ENCODE measurements at places on chromosomes 4 and X. TPM values are rescaled to one million over a fixed set of nuclear protein-coding genes. Genes with fewer than 3 reads are reported as not detected.
A peak's percentile ranks its signal among the peaks of the same experiment; 100 is the strongest.

DNA sequence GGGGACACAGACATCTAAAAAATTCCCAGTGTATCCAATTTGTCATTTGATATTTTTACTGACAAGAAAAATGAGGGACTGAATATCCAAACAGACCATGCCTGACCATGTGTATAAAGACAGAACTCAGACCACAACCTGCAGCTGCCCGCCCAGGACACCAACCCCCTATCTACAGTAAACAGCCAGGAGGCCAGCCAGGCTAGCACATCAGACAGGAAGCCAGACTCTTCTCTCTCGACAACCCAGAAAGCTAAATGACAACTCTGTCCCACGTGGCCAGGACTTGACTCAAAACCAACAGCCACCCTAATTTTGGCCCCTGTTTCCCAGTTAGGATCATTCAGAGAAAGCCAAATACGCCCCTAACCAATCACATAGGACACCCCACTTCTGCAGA lies 15.1 kb downstream of the AFAP1 start:
- DNase-seq, result peak; percentile 79

Gene PHEX
- 0.13 TPM for total RNA-seq

DNA sequence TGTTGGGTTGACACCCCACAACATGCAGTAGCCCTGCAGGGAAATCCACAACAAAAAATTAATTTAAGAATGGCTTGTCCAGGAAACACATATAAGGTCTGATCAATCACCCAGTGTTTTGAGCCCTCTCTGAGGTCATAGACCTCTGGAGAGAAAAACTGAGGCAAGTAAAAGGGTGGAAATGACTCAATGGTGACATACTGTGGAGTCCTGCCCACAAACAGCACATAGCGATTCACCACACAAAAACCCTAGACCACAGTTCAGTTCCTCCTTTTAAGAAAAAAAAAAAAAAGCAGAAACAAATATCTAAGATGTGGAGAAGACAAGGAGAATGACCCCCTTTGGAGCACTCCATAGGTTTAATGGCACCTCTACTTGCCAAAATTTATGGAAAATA lies 2691.0 kb downstream of the PCDH7 start:
- no peak for DNase-seq

DNA sequence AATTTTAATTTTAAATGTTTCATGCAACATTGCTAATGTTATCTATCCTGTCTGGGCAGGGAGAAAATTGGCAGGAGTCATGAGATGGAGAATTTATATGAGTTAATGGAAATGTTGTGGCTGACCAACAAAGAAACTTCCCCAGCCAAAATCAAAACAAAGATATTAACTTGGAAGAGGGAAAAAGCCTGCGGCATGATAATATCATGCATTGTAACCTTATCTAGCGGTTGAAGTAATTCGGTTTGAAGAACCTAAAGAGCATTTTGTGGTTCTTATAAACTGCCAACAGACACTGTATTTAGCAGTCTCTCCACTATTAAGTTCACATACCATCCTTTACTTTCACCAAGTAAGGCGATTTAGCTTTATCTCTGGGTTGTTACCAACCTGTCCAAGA lies 42.3 kb downstream of the DKK2 start:
- DNase-seq, result no peak

Gene STARD8
- 3.4 TPM for total RNA-seq

GRCh38 chr4:42320822-42321388 lies 76.4 kb upstream of the SHISA3 start:
- no peak for DNase-seq

Gene PLK4
- total RNA-seq, result 2.1 TPM

DNA sequence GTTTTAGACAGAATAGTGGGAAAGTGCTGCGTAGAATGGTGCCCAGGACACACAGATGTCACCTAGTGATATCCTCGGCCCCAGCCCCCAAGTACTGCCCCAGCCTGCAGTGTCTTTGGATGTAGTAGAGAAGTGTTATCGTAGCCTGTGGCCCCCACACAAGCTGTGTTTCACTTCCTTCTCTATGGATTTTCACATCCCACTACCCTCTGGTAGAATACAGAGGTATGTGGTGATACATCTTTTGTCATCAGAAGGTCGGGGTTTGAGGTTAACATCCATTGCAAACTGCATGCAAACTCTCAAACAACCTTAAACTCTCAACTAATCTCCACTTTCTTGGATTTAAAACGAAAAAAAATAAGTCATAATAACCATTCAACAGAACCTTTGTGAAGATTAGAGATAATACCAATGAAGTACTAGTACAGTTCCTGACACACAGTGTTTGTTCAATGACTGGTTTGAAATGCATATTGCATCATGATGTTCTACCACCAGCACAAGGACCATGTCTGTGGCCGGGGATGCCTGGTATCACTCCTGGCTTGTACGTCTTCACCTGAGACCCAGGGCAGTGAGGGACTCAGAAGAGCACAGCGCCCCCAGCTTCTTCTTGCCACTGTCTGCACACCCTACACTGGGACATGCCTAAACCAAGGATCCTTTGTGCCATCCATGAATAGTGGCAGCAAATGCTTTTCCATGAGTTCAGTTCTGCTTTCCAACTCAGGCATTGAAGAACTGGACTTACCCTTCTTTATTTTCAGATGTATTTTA lies 267.3 kb downstream of the DCTD start:
- no peak for DNase-seq

GRCh38 chr4:150896497-150896896 lies 118.6 kb downstream of the LRBA start:
- no peak for DNase-seq

GRCh38 chr4:7189066-7189465 lies 3.3 kb upstream of the SORCS2 start:
- no peak for DNase-seq

DNA sequence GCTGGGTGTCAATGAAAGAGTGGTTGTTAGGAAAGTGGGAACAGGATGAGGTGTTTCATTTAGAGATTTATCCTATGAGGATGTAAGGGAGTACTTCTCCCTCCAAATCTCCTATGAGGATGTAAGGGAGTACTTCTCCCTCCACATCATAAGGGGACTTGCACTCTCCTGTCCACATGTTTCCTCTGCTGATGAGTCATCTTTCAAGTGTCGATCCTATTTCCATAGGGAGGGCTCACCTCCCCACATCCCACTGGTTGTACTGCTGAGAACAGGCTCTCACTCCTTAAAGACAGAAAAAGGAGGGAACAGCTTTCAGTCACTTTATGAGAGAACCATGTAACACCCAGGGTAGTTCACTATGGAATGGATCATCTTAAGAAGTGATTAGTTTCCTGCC lies 65.0 kb downstream of the INPP4B start:
- no peak for DNase-seq

DNA sequence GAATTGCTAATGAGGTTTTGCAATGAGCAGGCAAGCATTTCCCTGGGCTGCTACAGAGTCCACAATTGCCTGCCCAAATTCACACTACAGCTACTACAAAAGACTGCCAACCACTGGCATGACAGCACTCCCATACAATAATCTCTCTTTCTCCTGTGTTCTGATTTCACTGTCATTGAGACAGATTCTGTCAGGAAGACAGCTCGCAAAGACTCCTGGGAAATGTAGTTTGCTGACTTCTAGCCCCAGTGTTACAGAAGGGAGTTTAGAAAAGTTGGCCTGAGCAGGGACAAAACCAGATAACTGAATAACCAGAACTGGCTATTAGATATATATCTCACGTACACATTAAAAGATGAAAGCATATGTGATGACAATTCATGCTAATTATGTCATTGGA lies 1231.3 kb upstream of the PRKX start:
- no peak for DNase-seq

Gene TLR6
- total RNA-seq, result 2.4 TPM

DNA sequence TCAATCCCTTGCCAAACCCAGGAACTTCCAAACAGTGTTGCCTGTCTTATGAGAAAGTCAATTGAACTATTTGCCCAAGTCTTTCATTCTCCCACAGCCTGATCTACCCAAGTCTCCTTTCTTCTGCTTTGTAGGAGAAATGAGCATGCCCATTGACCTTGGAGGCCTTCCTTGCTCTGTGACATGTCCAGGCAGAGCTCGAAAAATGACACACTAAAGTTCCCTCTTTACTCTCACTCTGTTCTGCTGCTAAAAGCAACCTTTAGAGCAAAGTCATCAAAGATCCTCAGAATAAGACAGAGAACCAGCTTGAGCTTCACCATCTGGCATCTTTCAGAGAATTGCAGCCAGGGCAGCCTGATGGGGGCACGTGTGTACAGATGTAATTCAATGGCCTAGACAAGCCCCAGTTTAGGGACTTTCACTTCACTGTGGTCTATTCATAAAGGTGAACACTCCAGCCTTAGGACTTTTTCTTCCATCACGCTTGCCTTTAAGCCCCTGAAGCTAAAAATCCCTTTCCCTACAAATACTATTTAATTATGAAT lies 136.4 kb downstream of the AMELX start:
- no peak for DNase-seq

DNA sequence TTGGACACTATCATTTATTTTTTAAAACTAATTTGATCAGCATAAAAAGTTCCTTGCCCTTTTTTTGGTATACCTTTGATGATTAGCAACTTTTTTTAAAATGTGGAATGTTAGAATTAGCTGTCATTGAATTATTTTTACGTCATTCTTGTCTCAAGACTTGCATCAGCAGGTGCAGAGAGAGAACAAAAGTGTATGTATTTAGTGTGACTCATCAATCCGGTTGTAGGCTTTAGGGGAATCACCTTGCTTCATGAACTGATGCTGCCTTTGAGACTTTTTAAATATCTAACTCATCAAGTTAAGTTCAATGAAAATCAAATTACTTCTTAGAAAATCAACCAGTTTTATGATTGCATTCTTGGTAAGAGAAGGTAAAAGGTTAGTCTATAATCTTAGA lies 125.1 kb downstream of the ARX start:
- no peak for DNase-seq

DNA sequence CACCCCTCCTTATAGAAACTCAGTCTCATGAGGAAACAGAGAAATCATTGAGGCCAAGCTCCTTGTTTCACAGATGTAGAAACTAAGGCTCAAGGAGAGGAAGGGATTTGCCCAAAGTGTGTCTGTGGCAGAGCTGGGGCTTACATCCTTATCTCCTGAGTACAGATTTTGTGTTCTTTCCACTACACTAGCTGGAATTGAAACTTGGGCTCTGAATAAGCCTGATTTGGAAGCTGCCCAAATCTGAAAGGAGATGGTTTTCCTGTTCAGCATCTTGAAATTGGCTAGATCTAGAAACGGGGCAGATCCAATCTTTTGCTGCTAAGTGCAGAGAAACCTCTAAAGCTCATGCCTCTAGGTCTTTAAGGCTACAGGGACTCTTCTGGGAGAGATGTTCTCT lies 24.3 kb downstream of the AWAT2 start:
- no peak for DNase-seq

DNA sequence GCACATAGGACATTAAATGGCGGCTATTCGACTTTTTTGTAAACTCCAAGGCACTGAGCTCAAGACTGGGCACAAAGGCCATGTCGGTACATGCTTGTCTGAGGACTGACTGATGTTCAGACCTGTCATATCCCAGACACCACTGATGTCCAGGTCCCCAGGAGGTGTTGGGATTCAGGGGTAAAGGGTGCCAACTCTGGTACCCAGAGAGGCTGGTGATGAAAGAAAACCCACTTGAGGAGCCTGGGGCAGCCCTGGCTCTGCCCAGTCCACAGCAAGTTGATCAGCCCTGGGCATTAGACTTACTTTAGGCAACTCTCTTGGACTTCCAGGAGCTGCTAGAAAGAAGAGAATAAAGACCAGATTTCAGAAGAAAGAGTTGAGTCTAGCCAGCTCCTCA lies 18.7 kb downstream of the SASH3 start:
- DNase-seq, result no peak

Gene MAGEB10
- total RNA-seq, result not detected

Data from myocyte (in vitro differentiated cells).